ENCODE measurements at places on chromosomes 13 and 19. TPM values are rescaled to one million over a fixed set of nuclear protein-coding genes. Genes with fewer than 3 reads are reported as not detected.

DNA sequence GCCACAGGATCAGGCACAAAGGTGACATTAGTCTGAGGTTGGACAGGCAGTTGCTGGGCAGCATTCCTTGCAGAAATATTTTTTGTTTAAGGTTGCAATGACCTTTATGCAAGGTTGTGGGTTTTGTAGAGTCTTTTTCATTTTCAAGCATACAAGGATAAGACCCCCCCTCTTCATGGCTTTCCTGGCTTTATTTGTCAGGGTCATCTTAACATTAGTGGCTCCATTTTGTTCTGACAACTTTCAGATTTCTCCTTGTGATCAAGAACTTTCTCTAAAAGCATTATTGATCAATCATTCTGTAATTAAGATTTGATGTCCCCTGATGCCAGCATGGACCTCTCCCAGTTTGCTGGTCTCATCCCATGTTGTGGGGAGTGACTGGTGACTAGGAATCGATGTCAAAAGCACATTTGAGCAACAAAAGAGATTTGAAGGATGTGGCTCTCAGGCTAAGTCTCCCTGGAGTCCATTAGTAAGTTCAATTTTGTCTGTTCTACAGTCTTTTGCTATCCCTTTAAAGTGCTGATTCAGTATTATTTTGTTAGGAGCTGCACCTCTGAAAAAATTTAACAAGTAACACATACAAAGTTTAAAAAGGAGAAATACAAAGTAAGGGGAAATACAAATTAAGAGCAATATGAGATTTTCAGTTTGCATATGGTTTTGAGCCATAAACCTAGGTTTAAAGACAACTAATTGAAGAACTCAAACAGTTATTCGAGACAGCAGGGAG is 5.3 kb downstream of the CARD8 start:
- H3K27ac ChIP-seq, result no peak overlapping the region
- no peak overlapping the region for H3K4me3 ChIP-seq
- H3K27me3 ChIP-seq, result no peaks in the 10 kb centered on the region
- DNase-seq, result no peak
- H3K36me3 ChIP-seq, result no peaks in the 10 kb centered on the region
- H3K4me1 ChIP-seq, result peaks cover 3% of the 10 kb centered on the region

- DNase-seq, result no peak
- no peak overlapping the region for H3K4me3 ChIP-seq
- no peak overlapping the region for H3K27ac ChIP-seq
- no peaks in the 10 kb centered on the region for H3K4me1 ChIP-seq
Measured at GRCh38 chr13:48154671-48155070, 59.8 kb upstream of the MED4 start.

DNA sequence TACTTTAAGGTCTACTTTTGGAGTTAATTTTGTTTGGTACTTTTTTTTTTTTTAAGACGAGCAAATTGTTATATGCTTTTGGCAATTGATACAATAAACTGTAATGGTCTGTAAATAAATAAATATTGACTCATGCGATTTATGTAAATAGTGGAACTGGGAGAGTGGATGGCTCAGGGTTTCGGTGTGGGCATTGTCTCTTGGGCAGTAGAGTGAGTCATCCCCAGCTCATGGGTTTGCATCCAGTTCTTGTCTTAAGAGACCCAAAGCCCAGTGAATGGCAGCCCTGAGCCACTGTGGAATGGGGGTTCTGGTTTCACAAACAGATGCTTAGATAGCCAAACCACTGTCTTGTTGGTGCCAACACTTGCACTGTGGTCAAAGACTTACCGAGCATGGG is 33.0 kb downstream of the FGF9 start:
- no peaks in the 10 kb centered on the region for H3K36me3 ChIP-seq
- DNase-seq, result no peak
- no peaks in the 10 kb centered on the region for H3K27me3 ChIP-seq
- no peak overlapping the region for H3K27ac ChIP-seq
- H3K4me3 ChIP-seq, result no peak overlapping the region

DNA sequence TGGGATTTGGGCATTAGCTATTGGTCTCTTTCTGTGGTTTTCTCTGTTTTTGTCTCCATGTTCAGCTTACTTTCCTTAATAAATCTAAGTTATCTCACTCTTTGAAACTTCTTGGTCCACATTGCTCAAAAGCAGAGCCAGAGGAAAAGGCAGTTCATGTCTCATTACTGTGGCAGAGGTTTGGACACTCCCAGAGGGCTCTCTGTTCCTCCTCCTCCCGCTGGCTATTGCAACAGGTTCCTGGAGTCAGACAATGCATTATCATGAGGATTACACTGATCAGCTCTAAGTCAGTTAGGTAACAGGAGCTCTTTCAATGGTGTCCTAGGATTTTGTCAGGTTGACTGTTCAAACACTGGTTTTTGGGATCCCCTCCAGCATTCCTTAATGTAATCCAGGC is 298.8 kb downstream of the NDFIP2 start:
- no peak overlapping the region for H3K4me3 ChIP-seq
- H3K4me1 ChIP-seq, result peaks cover 7% of the 10 kb centered on the region
- peak; percentile 56 for DNase-seq
- H3K27me3 ChIP-seq, result no peaks in the 10 kb centered on the region
- no peaks in the 10 kb centered on the region for H3K36me3 ChIP-seq

- H3K4me1 ChIP-seq, result peaks cover 9% of the 10 kb centered on the region
- no peaks in the 10 kb centered on the region for H3K36me3 ChIP-seq
- no peaks in the 10 kb centered on the region for H3K27me3 ChIP-seq
- no peak overlapping the region for H3K27ac ChIP-seq
- H3K4me3 ChIP-seq, result no peak overlapping the region
Measured at GRCh38 chr19:10751109-10751953, 33.5 kb downstream of the DNM2 start.

GRCh38 chr19:10293637-10294367 is 4.0 kb downstream of the ICAM5 start:
- H3K4me3 ChIP-seq, result no peak overlapping the region
- no peak for DNase-seq
- no peaks in the 10 kb centered on the region for H3K36me3 ChIP-seq
- H3K27ac ChIP-seq, result no peak overlapping the region
- peaks cover 17% of the 10 kb centered on the region for H3K4me1 ChIP-seq

DNA sequence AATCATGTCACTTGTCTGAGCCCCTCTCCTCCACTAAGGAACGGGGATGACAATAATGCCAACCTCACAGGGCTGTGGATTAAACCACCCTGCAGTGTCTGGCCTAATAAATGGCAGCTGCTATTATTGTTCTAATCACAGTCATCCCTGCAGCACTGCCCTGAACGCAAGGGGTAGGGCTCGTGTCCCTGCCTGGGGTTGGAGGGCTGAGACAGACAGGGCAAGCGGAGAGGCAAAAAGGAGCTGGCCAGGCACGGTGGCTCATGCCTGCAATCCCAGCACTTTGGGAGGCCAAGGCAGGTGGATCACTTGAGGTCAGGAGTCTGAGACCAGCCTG is 10.2 kb upstream of the KPTN start:
- no peak for DNase-seq
- no peak overlapping the region for H3K4me3 ChIP-seq
- no peaks in the 10 kb centered on the region for H3K36me3 ChIP-seq
- H3K27me3 ChIP-seq, result no peaks in the 10 kb centered on the region

- H3K4me3 ChIP-seq, result no peak overlapping the region
- H3K27ac ChIP-seq, result no peak overlapping the region
- H3K4me1 ChIP-seq, result peaks cover 8% of the 10 kb centered on the region
- H3K27me3 ChIP-seq, result no peaks in the 10 kb centered on the region
- no peak for DNase-seq
Measured at GRCh38 chr19:29971002-29971401, 29.0 kb downstream of the URI1 start.

- no peak overlapping the region for H3K4me3 ChIP-seq
- no peaks in the 10 kb centered on the region for H3K36me3 ChIP-seq
- no peaks in the 10 kb centered on the region for H3K4me1 ChIP-seq
- no peak overlapping the region for H3K27ac ChIP-seq
- no peak for DNase-seq
- H3K27me3 ChIP-seq, result no peaks in the 10 kb centered on the region
Measured at GRCh38 chr13:80527400-80527799, 186.5 kb upstream of the SPRY2 start.

DNA sequence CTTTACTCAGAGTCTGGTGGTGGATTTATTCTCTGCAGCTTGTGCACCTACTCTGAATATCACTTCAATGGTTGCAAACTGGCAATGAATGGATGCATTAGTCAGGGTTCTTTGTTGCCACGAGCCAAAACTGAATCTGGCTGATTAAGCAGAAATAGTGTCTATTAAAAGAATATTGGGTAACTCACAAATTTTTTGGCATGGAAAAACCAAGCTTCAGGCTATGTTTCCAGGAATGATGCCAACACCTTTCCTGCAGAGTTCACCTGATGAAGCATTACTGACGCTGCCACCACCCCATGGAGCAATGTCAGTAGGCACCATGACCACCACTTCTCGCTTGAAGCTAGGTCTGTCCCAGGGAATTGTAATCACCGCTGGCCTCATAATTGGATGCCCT is 597.8 kb upstream of the SLC10A2 start:
- DNase-seq, result no peak
- H3K4me1 ChIP-seq, result no peaks in the 10 kb centered on the region
- no peaks in the 10 kb centered on the region for H3K27me3 ChIP-seq

DNA sequence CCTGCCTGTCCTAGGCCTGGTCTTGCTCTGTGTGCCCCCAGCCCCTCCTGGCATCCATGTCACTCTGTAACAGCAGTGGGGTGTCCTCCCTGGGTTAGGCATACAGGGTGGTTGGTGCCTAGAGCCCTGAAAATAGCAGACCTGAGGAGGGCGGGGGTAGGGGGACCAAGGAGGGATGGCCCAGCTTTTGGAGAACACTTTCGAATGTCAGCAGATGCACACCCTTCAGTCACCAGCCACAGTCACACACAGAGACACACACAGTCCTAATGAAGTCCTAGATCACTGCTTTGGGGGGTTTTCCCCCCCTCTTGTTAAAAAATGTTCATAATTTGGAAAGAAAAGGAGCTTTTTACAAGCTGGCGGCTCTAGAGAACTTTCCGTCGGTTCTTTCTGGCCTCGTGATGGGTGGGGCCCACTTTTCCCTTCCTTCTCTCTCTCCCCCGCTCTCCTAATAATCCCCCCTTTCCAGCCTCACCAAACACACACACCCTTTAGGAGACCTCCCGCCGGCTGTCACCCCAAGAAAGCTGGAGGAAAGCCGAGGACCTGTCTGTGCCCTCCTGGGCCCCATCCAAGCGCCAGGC is 47.9 kb downstream of the LYL1 start:
- H3K4me1 ChIP-seq, result peaks cover 62% of the 10 kb centered on the region
- H3K4me3 ChIP-seq, result peak overlapping the region; percentile 22
- H3K36me3 ChIP-seq, result no peaks in the 10 kb centered on the region
- no peak for DNase-seq
- no peaks in the 10 kb centered on the region for H3K27me3 ChIP-seq

GRCh38 chr19:2610637-2611482 is 91.6 kb downstream of the GNG7 start:
- DNase-seq, result peak; percentile 95
- H3K27ac ChIP-seq, result peak overlapping the region; percentile 48
- no peaks in the 10 kb centered on the region for H3K36me3 ChIP-seq
- no peaks in the 10 kb centered on the region for H3K4me1 ChIP-seq

DNA sequence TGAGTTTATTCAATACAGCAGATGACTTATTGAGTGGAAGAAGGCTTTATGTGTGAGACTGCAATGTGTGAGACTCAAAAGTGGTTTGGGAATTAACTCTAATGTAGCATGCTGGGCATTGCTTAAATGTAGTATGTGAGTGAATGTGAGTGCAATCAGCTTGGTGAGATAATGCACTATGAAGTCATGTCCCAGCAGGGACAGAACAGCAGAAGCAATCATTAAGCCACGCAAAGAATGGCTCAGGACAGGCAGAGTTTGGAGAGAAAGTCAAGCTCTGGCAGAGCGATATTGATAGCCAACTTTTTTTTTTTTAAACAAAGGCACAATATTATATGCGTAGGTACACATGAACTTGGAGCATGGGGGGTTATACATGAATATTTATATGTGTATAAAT is 597.7 kb downstream of the GPC6 start:
- H3K36me3 ChIP-seq, result no peaks in the 10 kb centered on the region
- no peak overlapping the region for H3K27ac ChIP-seq
- DNase-seq, result no peak
- H3K4me1 ChIP-seq, result no peaks in the 10 kb centered on the region
- H3K27me3 ChIP-seq, result no peaks in the 10 kb centered on the region

- H3K27ac ChIP-seq, result no peak overlapping the region
- peaks cover 7% of the 10 kb centered on the region for H3K4me1 ChIP-seq
Measured at GRCh38 chr19:2675892-2676291, 26.6 kb downstream of the GNG7 start.

- DNase-seq, result no peak
- H3K36me3 ChIP-seq, result no peaks in the 10 kb centered on the region
- H3K27ac ChIP-seq, result no peak overlapping the region
- H3K4me1 ChIP-seq, result no peaks in the 10 kb centered on the region
- no peaks in the 10 kb centered on the region for H3K27me3 ChIP-seq
- H3K4me3 ChIP-seq, result no peak overlapping the region
Measured at GRCh38 chr13:66329988-66330451, 900.1 kb downstream of the PCDH9 start.

DNA sequence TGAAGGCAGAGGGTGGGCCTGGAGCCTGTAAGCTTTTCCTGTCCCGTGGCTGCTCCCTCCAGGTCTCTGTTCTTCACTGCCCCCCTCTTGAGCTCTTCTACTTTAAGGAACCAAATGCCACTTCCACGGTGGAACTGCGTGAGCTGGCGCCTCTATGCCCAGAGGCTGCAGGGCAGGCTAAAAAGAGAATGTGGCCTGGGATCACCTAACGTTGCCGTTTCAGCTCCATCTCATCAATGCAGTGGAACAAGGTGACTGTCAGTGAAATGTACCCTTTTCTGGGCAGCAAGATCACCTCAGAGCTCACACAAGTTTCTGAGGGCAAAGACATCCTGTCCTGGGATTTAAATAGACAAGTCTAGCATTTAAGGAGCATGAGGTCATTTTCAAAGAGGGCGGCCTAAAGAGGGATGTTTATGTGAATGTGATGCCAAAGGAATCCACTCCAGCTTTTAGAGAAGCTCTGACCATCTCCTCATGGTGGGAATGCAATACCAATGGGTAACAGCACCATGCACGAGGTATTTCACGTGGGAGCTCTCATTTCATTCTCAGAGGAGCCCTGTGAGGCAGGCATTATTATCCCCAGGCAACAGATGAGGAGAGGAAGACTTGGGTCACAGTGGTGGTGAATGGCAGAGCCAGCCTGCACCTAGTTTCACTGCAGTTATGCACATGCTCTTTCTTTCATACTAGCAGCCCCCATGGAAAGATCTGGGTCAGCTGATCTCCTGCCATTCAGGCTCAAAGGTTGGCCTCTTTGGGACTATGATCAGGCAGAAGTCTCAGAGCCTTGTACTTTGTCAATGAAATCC is 39.3 kb downstream of the RGCC start:
- H3K27ac ChIP-seq, result no peak overlapping the region
- no peak overlapping the region for H3K4me3 ChIP-seq
- no peaks in the 10 kb centered on the region for H3K27me3 ChIP-seq
- H3K36me3 ChIP-seq, result no peaks in the 10 kb centered on the region

GRCh38 chr19:41398050-41398418 is 416 bp downstream of the BCKDHA start:
- no peaks in the 10 kb centered on the region for H3K36me3 ChIP-seq
- peak overlapping the region; percentile 84 for H3K27ac ChIP-seq
- H3K4me3 ChIP-seq, result peak overlapping the region; percentile 98
- no peak for DNase-seq

- no peaks in the 10 kb centered on the region for H3K36me3 ChIP-seq
- H3K27me3 ChIP-seq, result no peaks in the 10 kb centered on the region
- H3K4me3 ChIP-seq, result no peak overlapping the region
- peaks cover 12% of the 10 kb centered on the region for H3K4me1 ChIP-seq
- DNase-seq, result no peak
Measured at GRCh38 chr19:39372941-39373340, 18.0 kb downstream of the PAF1 start.

Gene GPC6
- polyA plus RNA-seq, result 22.0 TPM

Gene SLC44A2
- 37.6 TPM for polyA plus RNA-seq

Gene LILRB1
- polyA plus RNA-seq, result 0.63 TPM

Gene ERICH4
- polyA plus RNA-seq, result not detected

Gene PLPP2
- polyA plus RNA-seq, result 0.68 TPM

Gene CCNE1
- 2.7 TPM for polyA plus RNA-seq

Gene ATP12A
- not detected for polyA plus RNA-seq

Gene CD209
- 26.1 TPM for polyA plus RNA-seq

Gene GAMT
- 13.8 TPM for polyA plus RNA-seq

Gene C19orf33
- 7.9 TPM for polyA plus RNA-seq
